OCI-LY7 (cell line): ENCODE measurements at places on chromosomes 3 and 15.

DNA sequence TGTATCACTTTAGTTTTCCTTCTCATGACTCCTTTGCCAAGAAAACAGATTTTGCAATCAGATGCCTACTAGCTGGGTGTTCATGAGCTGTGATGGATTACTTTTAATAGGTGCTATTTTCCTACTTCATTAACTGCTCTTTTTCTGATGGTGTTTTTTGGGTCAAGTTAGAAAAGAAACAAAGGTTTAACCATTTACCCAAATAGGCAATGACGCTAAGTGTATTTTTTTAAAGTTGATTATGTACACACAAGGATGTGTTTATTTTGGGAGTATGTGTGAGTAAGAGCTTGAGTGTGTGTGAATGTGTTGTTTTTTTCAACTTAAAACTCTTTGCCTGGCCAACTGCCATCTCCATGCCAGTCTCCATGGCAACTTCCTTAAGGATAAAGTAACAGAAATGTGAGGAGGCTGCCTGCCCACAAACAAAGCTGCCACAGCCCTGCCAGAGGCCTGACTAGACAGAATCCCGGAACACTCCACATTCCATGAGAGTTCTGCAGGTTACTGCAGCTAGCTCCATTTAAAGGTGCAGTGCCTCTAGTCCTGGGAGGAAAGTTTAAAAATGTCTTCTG is 215.6 kb upstream of the RBMS3 start:
- no peak for DNase-seq

DNA sequence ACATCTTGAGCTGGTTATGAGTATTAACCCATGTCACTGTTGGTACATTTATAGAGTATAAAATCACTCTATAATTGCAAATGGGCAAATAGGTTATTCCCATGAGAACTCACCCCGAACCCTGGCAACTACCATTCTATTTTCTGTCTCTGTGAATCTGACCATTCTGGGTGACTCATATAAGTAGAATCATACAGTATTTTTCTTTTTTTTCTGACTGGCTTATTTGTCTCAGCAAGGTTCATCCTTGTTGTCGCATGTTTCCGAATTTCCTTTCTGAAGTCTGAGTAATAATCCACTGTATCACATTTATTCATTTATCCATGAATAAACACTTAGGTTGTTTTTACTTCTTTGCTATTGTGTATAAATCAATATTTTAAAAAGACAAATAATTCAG is 59.9 kb upstream of the CHRM5 start:
- DNase-seq = no peak

- no peak for DNase-seq
These were observed 684 bp downstream of the CAPN3 start for GRCh38 chr15:42359985-42360384.

GRCh38 chr15:29632671-29633406 is 189.4 kb downstream of the TJP1 start:
- DNase-seq = no peak

DNA sequence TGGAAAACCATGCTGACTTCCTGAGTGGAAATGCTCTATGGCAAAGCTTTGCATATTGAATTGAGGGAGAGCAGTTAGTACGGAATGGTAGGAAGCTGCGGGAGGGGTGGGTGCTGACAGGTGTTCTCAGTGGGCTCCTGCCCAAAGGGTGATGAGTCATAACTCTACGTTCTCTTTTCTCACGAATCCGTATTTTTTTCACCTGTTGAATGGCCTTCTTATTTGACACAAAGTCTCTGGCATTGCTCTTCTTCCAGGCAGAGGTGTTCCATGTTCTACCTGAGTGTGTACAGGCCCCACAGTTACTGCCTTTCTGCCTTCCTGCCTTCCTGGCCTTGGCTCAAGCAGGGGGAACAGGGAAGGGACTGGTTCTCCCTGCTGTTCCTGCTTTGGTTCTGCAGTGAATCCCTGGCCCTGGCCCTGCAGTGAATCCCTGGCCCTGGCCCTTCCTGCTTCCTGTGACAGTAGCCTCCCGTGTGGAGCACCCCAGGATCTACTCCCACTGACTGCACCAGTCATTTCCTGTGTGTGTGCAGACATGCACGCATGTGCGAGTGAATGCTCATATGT is 31.9 kb downstream of the TRAK1 start:
- no peak for DNase-seq

DNA sequence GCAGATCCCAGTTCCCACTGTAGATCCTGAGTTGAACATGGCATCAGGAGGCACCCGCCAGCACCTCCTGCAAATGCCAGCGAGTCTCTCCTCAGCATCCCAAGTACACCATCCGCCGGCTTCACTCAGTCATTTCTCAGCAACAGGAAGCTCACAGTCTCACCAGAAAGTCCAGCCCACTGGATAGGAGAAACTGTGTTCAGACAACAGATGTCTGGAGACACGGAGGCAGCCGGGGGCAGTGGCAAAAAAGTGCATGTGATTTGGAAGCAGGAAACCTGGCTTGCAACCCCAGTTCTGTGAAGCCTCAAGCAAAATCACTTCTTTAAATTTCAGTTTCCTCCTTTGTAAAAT is 68.7 kb downstream of the SRGAP3 start:
- no peak for DNase-seq

DNA sequence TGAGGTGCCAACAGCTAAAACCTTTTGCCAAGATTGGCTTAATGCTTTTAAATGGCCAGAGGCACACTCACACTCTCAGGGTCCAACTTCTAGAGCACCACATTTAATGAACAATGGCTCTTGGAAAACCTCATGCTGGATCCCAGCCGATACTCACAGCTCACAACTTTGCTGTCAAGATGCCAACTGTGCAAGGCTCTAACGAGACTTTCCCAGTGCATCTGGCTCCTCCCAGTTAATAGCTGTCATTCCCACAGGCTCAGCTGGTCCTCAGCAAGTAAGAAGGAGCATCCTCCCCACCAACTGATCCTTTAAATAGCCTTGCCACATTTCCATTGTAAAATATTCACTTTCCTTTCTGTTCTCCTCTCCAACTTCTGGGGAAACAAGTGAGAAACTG is 20.3 kb upstream of the FRMD4B start:
- DNase-seq = no peak
